ENCODE measurements at places on chromosomes 11 and 22.

- no peak for DNase-seq
These were observed 15.9 kb upstream of the CARD10 start for GRCh38 chr22:37535159-37535558.

DNA sequence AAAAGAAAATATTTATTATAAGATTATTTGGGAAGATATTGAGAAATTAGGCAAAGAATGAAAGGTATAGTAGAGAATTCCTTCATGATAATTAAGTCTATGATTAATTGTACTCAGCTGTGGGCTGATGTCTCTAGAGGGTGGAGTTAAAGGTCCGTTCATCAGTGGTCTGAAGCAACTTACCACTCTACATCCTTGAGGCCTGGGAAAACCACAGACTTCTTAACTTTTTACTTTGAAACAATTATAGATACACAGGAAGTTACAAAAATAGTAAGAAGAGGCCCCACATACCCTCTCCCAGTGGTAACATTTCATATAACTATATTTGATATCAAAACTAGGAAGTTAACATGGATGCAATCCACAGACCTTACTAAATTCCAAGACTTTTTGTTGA lies 167.0 kb upstream of the NECTIN1 start:
- DNase-seq, result no peak

- DNase-seq, result peak; percentile 63
These were observed 44.4 kb downstream of the CHRDL2 start for GRCh38 chr11:74686792-74687191.

DNA sequence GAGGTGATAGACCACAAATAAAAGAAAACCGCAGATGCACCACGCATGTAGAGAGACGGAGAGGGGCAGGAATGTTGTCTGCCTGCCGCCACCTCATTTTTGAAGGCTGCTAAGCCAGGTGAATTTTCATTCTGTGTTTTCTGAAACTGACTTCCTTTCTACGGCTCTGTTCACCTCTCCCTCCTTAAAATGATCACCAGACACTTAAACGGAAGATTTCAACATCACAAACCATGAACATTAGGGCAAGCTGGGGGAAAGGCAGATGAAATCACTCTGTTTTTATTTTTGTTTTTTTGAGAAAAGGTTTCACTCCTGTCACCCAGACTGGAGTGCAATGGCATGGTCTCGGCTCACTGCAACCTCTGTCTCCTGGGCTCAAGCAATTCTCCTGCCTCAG lies 232.4 kb downstream of the MIAT start:
- no peak for DNase-seq

DNA sequence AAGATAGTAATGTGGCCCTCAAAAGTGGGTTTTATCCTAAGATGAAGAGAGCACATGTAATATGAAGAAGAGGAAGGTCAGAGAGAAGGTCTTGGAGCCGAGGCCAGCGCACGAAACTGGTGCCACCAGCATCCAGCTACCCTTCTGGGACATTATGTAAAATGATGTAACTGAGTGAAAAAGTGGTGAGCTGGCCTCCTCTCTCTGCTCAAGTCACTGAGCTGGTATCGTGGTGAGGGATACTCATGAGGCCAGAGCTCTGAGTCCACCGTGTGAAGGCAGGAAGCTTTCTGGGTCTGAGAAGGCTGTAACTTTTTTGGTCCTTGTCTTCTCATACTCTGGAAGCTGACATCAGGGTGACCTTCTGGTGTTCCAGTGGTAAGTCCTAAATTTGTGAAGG lies 25.1 kb downstream of the RNF185 start:
- no peak for DNase-seq

DNA sequence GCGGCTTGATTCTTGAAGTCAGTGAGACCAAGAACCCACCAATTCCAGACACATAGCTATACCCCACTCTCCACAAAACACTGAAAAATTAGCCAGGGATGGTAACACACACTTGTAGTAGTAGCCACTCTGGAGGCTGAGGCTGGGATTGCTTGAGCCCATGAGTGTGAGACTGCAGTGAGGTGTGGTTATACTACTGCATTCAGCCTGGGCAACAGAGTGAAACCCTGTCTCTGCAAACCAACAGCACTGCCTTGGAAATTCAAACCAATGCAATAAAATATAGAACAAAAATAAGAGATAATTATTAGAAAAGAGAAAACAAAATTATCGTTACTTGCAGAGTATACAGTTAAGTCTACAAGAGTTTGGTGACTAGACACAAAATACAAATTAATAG lies 20.2 kb upstream of the PRDM10 start:
- DNase-seq, result no peak

GRCh38 chr22:48757581-48757980 lies 1070.1 kb downstream of the BRD1 start:
- no peak for DNase-seq

DNA sequence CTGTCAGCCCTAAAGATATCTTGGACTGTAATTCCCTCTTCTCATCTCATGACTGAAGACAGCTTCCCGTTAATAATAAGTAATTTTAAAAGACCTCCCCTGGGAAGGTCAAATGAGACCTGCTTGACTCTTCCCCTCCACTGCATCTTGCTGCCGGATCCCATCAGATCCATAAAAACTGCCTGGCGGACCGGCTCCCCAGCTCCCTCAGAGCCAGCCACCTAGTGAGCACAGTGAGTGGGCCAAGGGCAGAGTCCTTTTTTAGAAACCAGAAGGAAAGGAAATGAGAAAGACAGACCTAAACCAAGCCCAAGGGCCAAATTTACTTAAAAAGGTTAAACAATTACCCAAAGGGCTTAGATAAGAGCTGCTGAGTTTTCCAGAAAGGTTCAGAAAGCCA lies 595.3 kb downstream of the OPCML start:
- no peak for DNase-seq

GRCh38 chr11:770642-771616 lies 6.4 kb downstream of the GATD1 start:
- DNase-seq, result no peak

- no peak for DNase-seq
These were observed 12.6 kb upstream of the OMP start for GRCh38 chr11:77090046-77090372.

DNA sequence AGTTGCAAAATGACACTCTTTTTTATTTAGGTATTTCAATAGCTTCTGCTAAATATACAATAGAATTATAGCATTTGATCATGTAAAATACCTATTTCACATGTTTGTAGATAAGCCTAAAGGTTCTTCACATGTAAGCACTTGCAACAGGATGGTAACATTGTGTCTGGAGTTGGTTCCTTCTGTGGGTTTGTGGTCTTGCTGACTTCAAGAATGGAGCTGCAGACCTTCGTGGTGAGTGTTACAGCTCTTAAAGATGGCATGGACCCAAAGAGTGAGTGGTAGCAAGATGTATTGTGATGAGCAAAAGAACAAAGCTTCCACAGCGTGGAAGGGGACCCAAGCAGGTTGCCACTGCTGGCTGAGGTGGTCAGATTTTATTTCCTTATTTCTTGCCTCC lies 246.4 kb upstream of the PDGFD start:
- peak; percentile 11 for DNase-seq

GRCh38 chr11:133955945-133956421 lies 785 bp downstream of the IGSF9B start:
- DNase-seq, result no peak

GRCh38 chr11:117613521-117613920 lies 183.5 kb downstream of the DSCAML1 start:
- no peak for DNase-seq

- no peak for DNase-seq
These were observed 34.3 kb downstream of the TOM1 start for GRCh38 chr22:35334004-35334403.

GRCh38 chr11:65576867-65577755 lies 1.3 kb downstream of the EHBP1L1 start:
- DNase-seq, result peak; percentile 64

DNA sequence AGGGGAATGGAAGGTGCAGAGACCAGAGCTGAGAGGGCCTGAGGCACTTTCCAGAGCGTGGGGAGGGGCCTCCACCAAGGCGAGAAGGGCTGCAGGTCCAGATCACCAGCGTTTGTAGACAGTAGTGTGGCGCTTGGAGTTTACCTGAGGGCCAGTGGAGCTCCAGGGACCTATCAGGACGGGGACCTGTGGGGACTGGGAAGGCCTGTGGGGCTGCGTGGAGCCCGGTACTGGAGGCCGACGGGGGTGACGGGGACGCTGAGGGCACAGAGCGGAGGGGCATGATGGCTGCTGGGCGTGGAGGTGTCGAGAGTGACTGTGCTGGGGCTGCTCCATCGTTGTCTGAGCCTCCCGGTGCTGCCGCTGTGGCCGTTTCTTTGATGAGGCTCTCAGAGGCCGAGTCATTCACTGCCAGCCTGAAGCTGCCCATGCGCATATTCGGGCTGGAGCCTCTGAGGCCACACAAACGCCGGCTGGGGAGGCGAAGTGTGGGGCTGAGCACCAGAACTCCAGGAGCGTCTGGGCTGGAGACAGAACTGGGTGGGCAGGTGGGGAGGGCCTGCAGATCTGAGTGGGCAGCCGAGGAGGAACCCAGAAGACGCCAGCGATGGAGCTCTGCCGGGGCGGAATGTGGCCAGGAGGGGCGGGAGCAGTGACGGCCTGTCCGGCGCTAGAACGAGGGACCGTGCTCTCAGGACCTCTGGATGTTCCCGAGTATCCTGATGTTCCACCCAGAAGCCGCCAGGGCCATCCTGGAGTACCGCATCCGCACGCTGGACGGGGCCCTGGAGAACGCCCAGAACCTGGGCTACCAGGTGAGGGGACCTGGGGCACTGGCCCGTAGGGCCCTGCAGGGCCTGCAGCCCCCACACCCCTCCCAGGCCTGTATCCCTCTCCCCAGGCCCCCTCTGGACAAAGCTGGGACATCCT lies 2.6 kb downstream of the PGGHG start:
- DNase-seq, result no peak

DNA sequence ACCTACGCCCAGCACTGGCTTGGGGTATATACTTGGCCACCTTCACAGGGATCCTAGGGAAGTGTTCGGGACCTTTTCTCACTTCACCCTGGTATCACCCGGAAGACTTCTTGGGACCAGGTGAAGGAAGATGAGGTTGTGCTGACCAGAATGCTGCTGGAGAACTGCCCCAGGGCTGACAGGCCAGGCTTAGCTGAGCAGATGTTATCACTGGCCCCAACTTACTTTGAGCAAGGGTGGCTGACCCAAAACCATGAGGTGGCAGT lies 4.5 kb downstream of the FTH1 start:
- no peak for DNase-seq

- no peak for DNase-seq
These were observed 488.7 kb downstream of the JRKL start for GRCh38 chr11:96878299-96879051.

GRCh38 chr11:132430429-132431062 lies 1060.1 kb downstream of the NTM start:
- no peak for DNase-seq

- no peak for DNase-seq
These were observed 15.7 kb downstream of the USP28 start for GRCh38 chr11:113859665-113860064.

DNA sequence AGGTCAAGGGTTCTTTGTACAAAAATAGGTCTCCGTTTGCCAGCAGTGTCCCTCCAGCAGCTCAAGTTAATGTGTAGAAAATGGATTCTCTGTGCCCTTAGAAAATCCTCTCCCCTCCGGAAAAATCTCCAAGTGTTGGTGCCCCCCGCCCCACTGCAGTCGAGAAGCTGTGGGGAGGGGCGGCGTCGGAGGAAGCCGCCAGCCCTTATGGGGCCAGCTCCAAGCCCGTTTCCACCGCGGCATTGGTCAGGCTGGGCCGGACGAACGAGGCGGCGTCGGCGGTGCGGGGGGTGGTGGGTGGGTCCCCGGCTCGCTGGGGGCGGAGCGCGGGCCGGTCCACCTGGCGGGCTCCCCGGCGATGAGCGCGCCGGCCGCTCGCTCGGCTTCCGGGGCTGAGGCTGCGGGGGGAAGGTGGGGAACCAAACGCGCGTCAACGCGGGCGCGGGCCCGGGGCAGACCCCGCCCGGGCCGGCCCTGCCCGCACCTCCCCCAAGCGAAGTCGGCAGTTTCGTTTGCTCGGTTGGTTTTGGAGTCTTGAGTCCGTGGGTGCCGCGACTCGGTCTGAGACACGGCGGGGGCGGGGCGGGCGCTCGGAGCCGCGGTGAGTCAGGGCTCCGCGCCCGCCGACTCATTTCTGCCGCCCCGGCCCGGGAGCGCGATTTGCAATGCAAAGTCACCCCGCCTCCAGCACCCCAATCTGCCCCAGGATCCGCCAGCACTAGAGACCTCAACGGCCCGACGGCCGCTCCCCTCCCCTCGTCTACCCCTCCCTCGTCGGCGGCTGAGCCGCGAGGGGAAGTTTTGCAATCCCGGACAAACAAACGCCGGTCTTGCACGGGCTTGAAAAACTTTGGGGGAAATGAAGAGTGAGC lies 1.4 kb downstream of the ASCL2 start:
- peak; percentile 30 for DNase-seq

GRCh38 chr11:126307706-126308105 lies 3.8 kb downstream of the DCPS start:
- DNase-seq, result peak; percentile 76

GRCh38 chr22:35950262-35950661 lies 78.4 kb downstream of the RBFOX2 start:
- no peak for DNase-seq

GRCh38 chr11:70630816-70631623 lies 232.7 kb downstream of the CTTN start:
- DNase-seq, result no peak

GRCh38 chr22:20509344-20510047 lies 2.1 kb downstream of the MED15 start:
- DNase-seq, result peak; percentile 94

DNA sequence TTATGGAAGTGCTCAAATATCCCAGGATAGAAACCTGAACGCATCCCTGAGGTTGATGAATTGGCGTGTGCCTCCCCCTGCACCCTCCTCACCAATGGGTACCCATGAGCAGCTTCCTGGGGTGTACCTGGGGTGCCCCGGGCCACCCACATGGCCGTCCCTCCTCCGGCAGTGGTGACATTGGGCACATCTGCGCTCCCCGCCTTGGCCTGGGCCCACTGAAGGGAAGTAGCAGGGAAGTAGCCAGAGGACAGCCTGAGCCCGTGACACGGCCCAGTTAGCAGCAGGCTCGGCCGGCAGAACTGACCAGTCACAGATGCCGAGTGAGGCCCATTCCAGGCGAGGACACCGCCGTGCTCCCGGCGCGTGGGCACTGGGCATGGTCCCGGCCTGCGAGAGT lies 16.7 kb downstream of the MRPL23 start:
- DNase-seq, result no peak

GRCh38 chr11:49213026-49213560 lies 4.7 kb upstream of the FOLH1 start:
- DNase-seq, result no peak

GRCh38 chr22:35914665-35915476 lies 113.8 kb downstream of the RBFOX2 start:
- peak; percentile 94 for DNase-seq

GRCh38 chr11:34303028-34303570 lies 54.7 kb downstream of the ABTB2 start:
- DNase-seq, result no peak

- DNase-seq, result peak; percentile 60
These were observed 200.2 kb downstream of the PGR start for GRCh38 chr11:100929377-100929776.

- DNase-seq, result no peak
These were observed 14.8 kb upstream of the MAML2 start for GRCh38 chr11:96357794-96358193.

- DNase-seq, result no peak
These were observed 1.3 kb upstream of the SBF2 start for GRCh38 chr11:10295064-10295901.

GRCh38 chr11:125463590-125464269 lies 32.3 kb downstream of the FEZ1 start:
- DNase-seq, result no peak

- peak; percentile 78 for DNase-seq
These were observed 17.1 kb downstream of the APOL4 start for GRCh38 chr22:36184433-36185025.

GRCh38 chr11:45399166-45399565 lies 113.0 kb upstream of the SYT13 start:
- DNase-seq, result no peak

- DNase-seq, result no peak
These were observed 11.7 kb upstream of the MOB2 start for GRCh38 chr11:1498262-1498661.

Measured in cardiac fibroblast (primary cell).